Stimulated activated CD4-positive, alpha-beta T cell treated with anti-CD3 and anti-CD28 coated beads, Interleukin-2, amount 100 ng/mL, for 24 hours (primary cell): ENCODE measurements at places on chromosomes 6 and 20.

DNA sequence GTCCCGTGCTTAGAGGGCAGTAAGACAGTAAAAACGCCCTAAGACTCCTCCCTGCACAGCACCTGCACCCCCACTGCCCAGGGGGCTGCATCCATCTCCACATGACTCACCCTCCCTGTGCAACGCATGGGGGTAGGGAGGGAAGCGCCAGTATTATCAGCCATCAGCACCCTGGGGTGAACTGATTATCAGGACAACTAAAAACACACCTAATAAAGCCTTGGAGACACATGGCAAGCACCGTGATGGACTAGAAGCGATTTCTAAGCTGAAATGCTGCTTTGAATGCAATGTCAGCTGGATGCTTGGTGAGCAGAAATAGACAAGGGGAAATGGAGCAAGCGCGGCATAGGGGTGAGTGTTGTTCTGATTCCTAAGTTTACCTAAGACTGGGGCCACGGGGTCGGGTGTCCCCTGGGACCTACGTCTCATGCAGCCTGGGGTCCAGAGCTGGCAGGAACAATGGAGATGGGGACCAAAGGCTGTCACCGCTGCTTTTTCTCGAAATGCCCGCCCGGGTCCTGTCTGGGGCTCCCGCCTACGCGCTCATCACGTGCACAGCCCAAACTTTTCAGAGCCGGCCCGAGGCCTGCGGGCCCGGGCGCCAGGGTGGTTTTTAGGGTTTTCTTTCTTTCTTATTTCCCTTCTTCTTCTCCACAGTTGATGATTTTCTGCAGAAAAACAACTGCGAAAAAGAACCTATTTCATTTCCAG lies 702 bp upstream of the TNFAIP3 start:
- DNase-seq, result no peak

GRCh38 chr6:44712353-44713111 lies 325.0 kb downstream of the CDC5L start:
- DNase-seq, result no peak

DNA sequence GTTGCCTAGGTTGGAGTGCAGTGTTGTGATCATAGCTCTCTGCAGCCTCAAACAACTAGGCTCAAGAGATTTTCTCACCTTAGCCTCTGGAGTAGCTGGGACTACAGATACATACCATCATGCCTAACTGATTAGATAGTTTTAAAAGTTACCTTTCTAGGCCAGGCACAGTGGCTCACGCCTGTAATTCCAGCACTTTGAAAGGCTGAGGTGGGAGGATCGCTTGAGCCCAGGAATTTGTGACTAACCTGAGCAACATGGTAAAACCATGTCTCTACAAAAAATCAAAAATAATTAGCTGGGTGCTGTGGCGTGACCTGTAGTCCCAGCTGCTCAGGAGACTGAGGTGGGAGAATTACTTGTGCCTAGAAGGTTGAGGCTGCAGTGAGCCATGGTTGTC lies 41.2 kb downstream of the SLC17A5 start:
- DNase-seq, result no peak

- DNase-seq, result no peak
Observed at GRCh38 chr6:101912311-101912710, 518.8 kb downstream of the GRIK2 start.

DNA sequence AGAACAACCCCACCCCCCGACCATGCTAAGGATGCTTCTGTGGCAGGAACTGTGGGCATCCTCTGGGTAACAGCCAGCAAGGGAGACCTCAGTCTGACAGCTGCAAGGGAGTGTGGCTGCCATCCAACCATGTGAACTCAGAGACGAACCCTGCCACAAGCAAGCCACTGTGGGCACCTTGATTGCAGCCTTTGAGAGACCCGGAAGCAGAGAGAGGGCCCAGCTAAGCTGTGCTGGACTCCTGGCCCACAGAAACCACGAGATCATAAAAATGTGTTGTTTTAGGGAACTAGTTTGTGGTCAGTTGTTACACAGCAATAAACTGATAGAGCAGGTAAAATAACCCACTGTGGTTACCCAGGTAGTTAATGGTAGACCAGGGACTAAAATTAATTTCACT lies 414.6 kb downstream of the CDH26 start:
- DNase-seq, result no peak

DNA sequence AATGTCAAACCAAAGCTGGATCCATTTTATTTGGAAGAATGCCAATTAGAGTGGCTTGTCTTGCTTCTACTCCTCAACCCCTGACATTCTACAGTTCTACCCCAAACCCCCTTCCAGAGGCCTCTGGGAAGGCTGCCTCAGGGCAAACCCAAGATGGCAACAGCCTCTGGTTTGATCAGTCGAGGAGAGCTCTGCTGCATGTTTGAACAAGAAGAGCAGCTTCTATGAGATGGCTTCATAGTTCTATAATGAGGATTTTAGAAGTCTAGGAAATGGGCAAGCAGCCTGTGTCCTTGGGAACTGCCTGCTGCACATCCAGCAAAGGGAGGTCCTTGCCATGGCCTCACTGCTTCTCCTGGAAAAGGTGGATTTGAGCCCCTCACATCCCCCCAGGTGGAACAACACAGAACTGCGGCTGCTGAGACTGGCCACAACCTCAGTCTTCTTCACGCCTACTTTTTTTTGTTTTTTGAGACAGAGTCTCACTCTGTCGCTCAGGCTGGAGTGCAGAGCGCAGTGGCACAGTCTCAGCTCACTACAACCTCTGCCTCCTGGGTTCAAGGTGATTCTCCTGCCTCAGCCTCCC lies 37.9 kb downstream of the ZC3H12D start:
- DNase-seq, result no peak

- DNase-seq, result no peak
Observed at GRCh38 chr6:97288188-97288587, 5.2 kb upstream of the MMS22L start.

GRCh38 chr6:142839686-142840040 lies 105.3 kb downstream of the HIVEP2 start:
- DNase-seq, result no peak

- no peak for DNase-seq
Observed at GRCh38 chr6:45148278-45148677, 179.9 kb upstream of the RUNX2 start.

- no peak for DNase-seq
Observed at GRCh38 chr6:80976336-80976735, 776.1 kb downstream of the TENT5A start.

DNA sequence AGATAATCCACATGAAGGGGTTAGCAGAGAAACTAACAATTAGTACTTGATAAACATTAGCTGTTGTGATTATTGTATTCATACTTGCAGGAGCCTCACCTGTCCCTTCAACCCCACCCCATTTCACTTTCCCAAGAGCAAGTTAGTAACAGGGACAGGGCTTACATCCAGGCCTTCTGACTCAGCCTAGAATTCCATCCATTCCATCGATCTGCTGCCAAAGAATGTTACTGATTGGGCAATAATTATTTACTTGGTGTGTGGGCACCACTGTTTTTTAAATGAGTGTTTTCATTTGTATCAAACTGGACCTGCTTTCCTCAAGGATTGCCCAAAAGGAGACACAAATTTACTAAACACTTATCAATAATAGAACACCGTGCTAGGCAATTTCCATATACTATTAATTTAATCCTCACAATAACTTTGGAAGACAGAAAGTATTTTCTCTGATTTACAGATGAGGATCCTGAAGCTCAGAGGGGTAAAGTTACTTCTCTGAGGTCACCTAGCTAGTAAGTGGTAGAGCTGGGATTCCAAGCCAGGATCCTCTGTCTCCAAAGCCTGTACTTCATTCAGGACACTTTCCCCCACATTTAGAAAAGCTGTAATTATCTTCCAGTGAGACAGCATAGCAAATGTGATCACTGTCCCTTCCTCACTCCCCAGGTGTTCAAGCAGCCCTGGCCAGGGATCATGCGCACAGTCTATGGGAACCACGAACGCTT lies 32.8 kb downstream of the GSS start:
- DNase-seq, result no peak

- DNase-seq, result peak; percentile 71
Observed at GRCh38 chr6:31901415-31901952, 402 bp downstream of the ZBTB12 start.

- DNase-seq, result no peak
Observed at GRCh38 chr6:29705389-29706231, 17.6 kb upstream of the HLA-F start.

DNA sequence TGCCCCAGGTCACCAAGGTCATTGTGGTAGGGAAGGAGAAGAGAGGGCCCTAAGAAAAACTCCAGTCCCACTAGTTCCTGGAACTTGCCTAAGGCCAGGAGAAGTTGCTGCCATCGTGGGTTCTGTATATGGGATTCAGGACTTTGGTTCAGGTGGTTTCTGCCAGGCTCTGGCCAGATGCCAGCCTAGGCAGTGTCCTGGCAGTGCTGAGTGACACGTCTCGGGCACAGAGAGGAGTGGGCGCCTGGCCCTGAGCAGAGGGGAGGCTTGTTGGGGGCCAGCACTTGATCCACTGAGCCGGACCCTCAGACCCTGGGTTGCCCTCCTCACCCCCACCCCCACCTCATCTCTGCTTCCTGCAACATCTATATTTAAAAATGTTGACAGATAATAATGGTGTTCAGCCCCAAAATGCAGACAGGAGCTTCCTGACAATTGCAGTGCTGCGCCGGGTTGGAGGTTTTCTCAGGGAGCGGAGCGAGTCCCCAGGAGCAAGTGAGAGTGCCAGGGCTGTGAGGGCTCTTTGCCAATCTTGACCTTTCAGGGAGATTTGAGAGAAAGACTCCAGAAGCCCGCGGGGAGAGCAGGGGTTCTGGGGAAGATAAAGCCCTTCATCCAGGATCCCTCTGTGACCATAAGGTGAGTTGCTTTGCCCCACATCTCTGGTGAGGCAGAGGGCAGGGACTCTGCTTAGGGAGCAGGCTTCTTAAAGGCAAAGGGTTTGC lies 71.9 kb downstream of the PHACTR3 start:
- DNase-seq, result no peak

DNA sequence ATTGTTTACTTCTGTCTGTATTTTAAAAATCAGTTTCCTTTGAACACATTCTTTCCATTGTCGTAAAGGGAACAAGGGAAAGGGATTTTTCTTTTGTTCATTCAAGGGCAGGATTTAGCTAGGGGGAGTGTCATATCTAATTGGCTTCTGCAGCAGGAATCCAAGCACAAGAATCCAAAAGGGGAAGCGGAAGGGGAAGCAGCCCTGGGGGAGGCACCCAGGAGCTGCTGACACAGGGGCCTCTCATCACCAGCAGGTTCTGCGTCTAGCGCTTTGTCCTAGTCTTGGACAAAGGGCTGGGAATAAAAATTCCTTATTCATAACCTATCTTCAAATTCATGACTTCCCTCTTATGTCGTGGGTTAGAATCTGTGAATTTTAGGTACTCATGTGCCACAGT lies 13.7 kb downstream of the RIPK1 start:
- no peak for DNase-seq

GRCh38 chr6:81608776-81609175 lies 143.7 kb downstream of the TENT5A start:
- DNase-seq, result no peak

- no peak for DNase-seq
Observed at GRCh38 chr20:54525916-54526590, 50.7 kb downstream of the DOK5 start.

GRCh38 chr20:8639112-8639778 lies 429.6 kb upstream of the PLCB4 start:
- DNase-seq, result no peak

- DNase-seq, result no peak
Observed at GRCh38 chr6:16804546-16805242, 43.4 kb upstream of the ATXN1 start.

DNA sequence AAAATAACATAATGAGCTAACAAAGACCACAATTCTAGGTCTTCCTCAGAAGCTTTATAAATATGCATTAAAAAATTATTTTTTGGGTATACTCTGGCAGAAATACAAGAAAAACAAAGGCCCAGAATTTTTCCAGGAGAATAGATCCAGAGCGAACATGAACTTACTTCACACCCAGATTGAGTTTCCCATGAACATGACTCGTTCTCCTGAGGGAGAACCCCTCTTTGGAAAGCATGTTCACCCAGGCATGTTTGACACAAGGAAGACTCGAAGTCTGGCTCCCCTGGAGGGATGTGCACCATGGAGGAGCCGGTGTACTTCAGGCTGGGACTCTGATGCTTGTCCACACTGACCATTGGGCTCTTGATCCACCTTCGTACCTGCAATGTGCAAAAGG lies 56.1 kb downstream of the SGK1 start:
- DNase-seq, result no peak

GRCh38 chr6:98871057-98871456 lies 36.7 kb downstream of the POU3F2 start:
- no peak for DNase-seq

- no peak for DNase-seq
Observed at GRCh38 chr6:89392823-89393222, 19.2 kb downstream of the RRAGD start.

DNA sequence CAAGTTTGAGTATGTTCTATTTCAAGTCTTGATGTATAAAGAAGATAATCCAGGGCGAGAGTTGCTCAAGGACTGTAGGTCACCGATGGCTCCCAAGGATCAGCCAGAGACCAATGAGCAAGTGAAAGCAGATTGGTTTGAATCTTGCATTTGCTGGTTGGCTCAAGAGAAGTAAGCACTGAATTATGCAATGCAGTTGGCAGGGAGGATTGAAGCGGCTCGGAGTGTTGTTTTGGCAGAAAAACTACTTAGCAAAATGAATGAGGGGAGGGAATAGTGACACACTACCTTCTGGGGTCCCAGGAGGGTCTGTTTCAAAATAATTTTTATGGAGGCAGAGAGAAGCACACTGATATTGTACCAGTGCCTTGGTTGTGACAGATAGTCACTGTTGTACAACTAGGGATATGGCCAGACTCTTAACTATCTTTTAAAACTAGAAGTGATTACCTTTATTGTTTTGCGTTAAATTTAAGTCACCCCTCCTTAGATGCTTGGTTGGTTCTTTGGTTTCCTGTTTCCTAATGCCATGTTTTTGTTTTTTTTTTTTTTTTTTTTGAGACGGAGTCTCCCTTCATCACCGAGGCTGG lies 15.7 kb downstream of the SASH1 start:
- DNase-seq, result no peak

GRCh38 chr6:12289365-12289919 lies 719 bp upstream of the EDN1 start:
- peak; percentile 64 for DNase-seq

- DNase-seq, result no peak
Observed at GRCh38 chr6:7535498-7535897, 6.0 kb upstream of the DSP start.

DNA sequence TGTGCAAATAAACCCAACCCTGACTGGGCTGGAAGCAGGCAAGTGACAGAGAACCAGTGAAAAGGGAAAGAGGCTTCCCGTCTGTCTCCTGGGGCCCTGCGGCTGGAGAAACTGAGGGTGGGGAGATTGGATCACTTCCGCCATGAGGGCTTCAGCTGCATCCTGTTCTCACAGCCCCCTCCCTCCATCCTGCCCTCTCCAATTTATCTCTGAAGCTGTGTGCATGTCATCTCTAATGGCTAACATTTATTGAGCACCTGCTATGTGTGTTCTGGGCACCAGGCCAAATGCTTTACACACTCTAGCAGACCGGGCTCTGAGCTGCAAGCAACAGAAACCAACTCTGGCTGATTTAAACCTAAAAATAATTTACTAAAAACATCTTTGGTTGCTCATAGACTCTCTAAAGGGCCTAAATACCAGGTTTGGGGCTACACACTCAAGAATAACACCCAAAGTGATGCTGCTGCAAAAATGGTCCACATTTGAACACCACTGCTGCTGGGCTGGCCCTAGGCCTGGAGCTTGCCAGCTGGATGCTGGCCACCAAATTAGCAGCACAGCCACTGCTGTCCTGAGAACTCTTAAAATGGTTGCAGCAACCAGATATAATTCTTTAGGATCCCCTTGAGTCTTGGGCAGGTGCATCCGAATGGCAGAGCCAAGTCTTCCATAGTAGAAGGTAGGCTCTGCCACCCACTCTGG lies 123.6 kb upstream of the LRFN2 start:
- no peak for DNase-seq

- no peak for DNase-seq
Observed at GRCh38 chr6:149854532-149854931, 9.6 kb downstream of the LRP11 start.
